ENCODE measurements at places on chromosomes 2 and 18. TPM values are rescaled to one million over a fixed set of nuclear protein-coding genes. Genes with fewer than 3 reads are reported as not detected.

Gene CRYGD
- total RNA-seq: not detected

Gene SLC4A3
- 20.0 TPM for total RNA-seq

Gene RFTN2
- 0.16 TPM for total RNA-seq

Gene SERPINB3
- not detected for total RNA-seq

Gene FAM124B
- not detected for total RNA-seq

Gene TRIM43
- total RNA-seq: not detected

Gene FLACC1
- 0.89 TPM for total RNA-seq

Gene DLX1
- total RNA-seq: 0.16 TPM

Gene ATP5MC3
- total RNA-seq: 183 TPM

Gene SLC16A14
- 1.6 TPM for total RNA-seq

Gene MTLN
- 86.5 TPM for total RNA-seq

Gene APOB
- total RNA-seq: not detected

Gene RAB17
- 0.63 TPM for total RNA-seq

Gene CDH20
- 1.3 TPM for total RNA-seq

Gene FAM228B
- total RNA-seq: 11.5 TPM

Gene RNF25
- total RNA-seq: 25.7 TPM

Gene IL1F10
- not detected for total RNA-seq

Gene LRRC30
- total RNA-seq: not detected

Gene LCT
- not detected for total RNA-seq

Gene MARCHF4
- total RNA-seq: 0.89 TPM

Gene KLHL41
- under 0.01 TPM for total RNA-seq

Gene PIEZO2
- 5.3 TPM for total RNA-seq

Gene CFAP221
- total RNA-seq: 1.8 TPM
